ENCODE measurements at places on chromosomes 5 and 9.
A peak's percentile ranks its signal among the peaks of the same experiment; 100 is the strongest.

- DNase-seq: no peak
Observed at GRCh38 chr5:140242890-140243585, 59.9 kb downstream of the PFDN1 start.

DNA sequence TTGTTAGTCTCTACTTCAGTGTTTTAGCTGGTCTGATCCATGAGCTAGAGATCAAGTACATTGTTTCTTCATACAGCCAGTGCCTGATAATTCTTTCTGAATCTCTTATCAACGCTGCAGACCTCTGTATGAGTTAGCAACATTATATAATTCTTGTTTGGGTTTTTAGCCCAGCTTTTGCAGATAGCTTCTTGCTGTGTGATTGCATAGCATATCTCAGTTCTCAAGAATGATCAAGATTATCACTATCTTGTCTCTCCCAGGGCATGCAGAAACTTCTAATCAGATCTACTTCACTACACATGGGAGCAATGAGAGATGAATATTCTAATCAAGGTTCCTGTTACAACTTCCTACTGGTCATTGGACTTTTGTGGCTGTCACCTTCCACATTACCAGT lies 158.3 kb downstream of the FAM174A start:
- no peak for DNase-seq

DNA sequence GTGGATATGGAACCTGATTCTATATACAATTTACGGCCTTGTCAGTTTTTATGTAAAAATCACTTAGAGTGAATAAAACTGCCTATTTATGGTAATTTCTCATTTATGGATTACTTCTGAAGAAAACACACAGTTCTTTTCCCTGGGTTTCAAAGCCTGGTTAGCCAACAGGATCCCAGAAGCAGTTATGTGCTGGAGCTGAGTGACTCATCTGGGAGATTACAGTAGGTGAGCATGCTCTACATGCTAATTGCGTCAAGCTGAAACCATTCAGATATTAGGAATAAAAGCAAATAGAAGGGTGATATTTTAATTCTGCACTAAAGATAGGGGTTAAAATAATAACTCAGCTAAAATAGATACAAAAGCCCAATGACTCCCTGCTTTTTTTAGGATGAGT lies 47.8 kb downstream of the PDE4D start:
- DNase-seq: no peak

GRCh38 chr5:88143693-88144218 lies 124.9 kb downstream of the TMEM161B start:
- DNase-seq: no peak

- peak; percentile 67 for DNase-seq
Observed at GRCh38 chr5:74640954-74641734, 616 bp upstream of the ENC1 start.

GRCh38 chr5:159198063-159199036 lies 11.0 kb downstream of the RNF145 start:
- DNase-seq: no peak

GRCh38 chr9:4620881-4621555 lies 41.1 kb upstream of the PLPP6 start:
- no peak for DNase-seq

GRCh38 chr9:21995006-21995665 lies 545 bp downstream of the CDKN2B-AS1 start:
- peak; percentile 85 for DNase-seq

DNA sequence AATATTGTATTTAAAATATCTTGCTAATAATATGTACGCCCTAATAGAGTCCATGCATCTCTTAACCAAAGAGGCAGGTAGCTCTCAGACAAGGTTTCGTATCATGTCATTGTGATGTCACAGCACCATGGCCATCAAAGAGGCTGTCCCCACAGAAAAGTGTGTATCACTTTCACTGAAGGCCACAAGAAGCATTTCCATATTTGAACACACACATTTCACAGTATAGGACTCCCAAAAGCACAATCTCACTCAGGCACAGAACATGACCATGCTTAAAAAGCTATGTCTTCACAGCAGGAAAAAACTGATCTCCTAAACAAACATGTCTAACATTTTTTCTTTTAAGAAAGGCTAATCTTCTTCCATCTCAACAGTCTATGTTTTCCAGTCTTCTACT lies 133.8 kb downstream of the DENND1A start:
- no peak for DNase-seq

DNA sequence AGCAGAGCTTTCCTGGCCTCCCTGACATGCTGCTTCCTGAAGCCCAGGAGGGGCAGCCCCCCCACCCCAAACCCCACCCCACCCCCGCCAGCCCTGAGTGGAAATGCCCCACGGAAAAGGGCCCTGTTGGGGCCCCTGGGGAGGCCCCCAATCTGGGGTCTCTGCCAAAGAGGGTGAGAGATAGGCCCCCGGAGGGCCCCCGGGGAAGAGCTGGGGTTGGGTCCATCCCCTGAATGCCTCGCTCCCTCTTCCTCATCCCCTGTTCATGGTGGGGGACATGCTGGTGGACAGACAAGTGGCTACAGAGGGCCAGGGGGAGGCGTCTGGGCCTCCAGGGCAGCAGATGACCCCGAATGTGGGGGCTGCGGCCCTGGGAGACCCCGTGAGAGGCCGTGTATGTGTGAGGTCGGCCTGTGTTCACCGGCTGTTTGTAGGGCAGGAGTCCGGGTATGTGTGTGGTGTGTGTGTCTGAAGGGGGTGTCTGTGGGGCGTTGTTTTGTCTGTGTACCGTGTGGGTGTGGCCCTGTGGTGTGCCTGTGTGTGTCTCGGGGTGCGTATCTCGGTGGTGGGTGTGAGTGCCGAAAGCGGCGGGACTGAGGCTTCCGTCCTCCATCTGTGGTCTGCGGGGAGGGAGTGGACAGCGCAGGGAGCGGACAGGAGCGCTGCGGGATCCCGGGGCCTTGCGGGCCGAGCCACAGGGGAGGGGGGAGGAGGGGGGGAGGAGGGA lies 11.3 kb downstream of the C9orf50 start:
- peak; percentile 29 for DNase-seq

DNA sequence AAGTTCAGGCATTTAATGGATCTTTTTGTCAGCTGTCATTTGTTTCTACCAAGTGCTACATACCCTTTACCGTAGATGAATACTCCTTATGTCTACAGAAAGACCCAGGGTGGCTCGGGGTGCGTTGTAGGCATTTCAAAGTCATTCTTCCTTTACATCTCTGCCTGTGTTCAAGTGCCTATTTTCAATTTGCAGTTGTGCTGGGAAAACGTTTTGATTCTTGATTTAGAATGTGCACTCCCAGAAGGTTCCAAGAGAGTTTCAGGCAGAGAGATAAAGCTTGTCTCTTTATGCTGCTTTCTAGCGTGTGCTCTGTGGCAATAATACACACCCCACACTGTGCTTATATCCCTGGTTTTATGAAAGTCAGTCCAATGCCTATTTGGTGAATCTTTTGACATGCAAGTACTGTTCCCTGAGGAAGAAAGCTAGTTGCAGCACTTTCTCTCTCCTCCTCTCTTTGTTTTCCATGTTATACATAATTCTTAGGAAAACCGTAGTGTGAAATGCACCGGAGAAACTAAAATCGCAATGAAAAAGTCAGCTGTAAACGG lies 828.1 kb upstream of the ZNF608 start:
- DNase-seq: no peak

- no peak for DNase-seq
Observed at GRCh38 chr5:56612759-56613158, 202.6 kb upstream of the MAP3K1 start.

DNA sequence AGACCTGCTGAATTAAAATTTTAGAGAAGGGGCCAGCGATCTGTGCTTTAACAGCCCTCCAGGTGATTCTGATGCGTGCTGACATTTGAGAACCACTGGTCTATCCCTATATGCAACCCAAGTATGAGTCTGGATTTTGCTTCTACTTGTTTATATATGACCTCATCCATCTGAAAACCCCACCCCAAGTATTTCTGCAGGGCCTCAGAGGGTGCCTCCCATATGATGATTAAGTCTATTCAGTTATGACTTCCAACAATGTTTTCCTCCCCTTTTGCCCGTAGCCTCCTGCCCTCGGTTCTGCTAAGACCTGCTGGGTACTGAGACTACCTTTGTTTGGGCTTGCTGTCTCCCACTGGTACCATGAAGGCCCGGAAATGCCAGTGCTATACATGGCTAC lies 376.0 kb upstream of the SMARCA2 start:
- DNase-seq: no peak

GRCh38 chr5:73418244-73418691 lies 30.3 kb downstream of the FOXD1 start:
- peak; percentile 77 for DNase-seq

DNA sequence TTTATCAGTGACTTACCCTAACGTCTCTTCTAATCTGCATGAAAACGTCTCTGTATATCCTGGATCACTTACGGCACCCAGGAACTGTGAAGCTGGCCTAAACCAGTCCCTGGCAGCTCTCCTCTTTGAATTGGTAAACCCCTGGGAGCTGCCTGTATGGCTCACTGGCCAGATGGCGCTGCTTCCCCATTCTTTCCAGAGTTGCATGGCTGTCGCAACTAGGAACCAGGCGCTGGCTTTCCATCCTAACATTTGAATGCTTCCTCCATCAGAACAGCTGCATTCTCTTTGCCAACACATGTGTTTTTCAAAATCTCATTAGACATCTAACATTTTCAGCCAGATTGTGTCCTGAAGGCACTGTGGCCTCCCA lies 8.0 kb upstream of the PCA3 start:
- DNase-seq: peak; percentile 65

GRCh38 chr5:103259705-103260355 lies 1.3 kb downstream of the MACIR start:
- no peak for DNase-seq

DNA sequence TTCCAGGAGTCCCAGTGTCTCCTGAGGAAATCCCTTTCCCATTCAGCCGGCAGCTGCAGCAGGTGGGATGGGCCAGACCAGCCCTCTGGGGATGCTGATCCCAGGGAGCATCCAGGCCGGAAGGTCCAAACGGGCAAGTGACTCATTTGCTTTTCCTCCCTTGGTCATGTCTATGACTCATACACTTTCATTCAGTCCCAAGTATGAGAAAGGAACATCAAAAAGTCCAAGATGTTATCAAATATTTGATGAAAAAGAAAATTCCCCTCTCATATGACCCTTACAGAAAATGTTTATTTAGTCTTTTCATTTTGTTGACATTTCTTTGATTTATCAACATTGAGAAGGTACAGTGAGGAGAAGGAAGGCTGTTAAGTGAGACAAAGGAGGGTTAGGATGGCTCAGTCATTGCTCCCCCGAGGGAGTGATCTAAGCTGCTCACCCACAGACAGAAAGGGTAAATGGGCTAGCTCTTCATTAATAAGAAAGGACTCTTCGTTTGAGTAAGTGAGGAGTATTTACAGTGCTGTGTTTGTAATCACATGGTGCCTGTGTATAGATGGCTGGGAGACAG lies 117.6 kb upstream of the ANKRD55 start:
- DNase-seq: peak; percentile 53

DNA sequence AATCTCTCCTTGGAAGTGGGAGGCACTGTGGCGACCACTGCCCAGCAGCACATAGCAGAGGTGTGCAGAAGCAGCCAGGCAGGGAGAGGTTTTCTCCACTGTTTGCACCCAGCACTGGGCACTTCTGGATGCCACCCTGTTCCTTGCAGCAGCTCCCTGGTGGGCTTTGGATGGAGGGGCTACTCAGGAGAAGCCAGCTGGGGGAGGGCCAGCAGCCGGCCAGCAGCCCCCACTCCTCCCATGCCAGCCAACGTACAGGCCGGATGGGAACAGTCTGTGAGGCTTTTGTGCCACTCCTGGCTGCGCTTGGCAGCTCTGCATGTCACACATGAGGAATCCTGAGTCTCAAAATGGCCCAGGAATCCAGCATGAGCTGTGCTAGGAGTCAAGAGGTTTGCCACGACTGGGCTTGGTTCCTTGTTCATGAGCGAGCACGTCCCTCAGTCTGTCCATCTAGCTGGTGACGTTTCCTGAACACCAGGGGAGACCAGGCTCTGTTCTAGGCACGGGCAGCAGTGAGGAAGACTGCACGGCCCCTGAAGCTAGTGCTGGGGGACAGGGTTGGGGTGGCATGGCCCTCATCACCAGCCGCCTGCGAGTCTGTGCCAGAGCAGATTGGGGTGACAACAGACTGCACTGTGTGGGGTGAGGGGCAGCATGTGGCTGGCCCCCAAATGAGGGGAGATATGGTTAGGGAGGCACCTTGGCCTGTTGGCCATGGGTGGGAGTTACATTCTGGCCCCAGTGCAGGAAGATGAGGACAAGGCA lies 10.1 kb downstream of the PHF2 start:
- no peak for DNase-seq

- DNase-seq: no peak
Observed at GRCh38 chr5:96776621-96777020, 31.1 kb downstream of the ERAP1 start.

DNA sequence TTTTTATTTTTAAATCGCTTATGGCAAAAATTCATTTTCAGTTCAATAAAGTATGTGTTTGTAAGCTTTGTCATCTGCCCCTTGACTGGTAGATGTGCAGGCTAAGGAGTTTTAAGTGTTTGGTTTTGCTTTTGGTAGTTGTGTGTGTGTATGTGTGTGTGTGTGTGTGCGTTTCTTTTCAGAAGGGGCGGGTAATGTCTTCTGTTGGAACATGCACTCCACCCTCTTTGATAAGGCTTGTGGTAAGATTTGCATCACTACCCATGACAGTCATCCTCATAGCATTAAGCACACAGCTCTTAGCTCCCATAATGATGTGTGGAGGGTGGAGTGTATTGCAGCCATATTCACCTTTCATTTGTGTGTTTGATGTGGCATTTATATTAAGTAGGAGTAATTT lies 92.1 kb upstream of the FSD1L start:
- no peak for DNase-seq

DNA sequence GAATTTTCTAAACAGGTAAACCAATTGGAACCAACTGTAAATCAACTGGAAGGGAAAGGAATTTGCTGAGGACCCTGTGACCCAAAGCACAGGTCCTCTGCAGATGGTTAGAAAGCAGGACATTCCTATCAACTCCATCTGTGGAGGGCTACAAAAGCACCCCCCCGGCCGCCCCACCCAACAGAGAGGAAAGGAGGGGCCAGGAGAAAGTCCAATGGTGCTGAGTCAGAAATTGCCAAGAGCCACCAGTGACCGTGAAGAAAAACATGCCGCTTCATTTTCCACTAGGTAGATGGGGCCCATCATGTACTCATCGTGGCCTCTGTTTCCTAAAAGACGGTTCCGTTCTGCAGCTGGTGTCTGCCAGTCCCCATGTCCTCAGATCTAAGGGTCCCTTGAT lies 66.3 kb downstream of the RAPGEF1 start:
- DNase-seq: no peak

- no peak for DNase-seq
Observed at GRCh38 chr9:130940027-130940549, 1.0 kb upstream of the FIBCD1 start.

DNA sequence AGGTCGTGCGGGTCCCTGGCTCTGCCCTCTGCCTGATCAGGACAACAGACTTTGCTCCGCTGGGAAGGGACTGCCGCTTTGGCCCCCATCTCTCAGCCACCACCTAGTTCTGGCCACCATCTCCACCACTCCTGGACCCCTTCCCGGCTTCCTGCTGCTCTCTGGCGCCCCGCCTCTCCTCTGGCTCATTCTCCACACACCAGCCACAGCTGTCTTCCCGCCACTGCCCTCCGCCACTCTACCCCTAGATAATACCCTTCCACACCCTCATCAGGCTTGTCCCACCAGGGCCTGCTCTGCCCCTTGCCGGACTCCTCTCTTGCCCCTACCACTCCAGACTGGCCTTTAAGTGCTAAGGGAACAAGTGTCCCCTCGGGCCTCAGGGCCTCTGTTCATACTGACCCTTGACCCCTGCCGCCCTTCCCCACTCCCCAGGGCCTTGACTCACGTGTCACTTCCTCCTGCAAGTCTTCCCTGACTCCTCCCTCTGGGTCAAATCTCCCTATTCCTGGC lies 3.0 kb upstream of the CDX1 start:
- DNase-seq: no peak
